Adipose tissue (tissue), 3 donors: ENCODE measurements at places on chromosomes 12 and 14. TPM values are rescaled to one million over a fixed set of nuclear protein-coding genes. Genes with fewer than 3 reads are reported as not detected.

Gene PGF
- 2.9 TPM for polyA plus RNA-seq

Gene TMEM229B
- 1.3 TPM for polyA plus RNA-seq

Gene KRT71
- not detected for polyA plus RNA-seq

Gene OR4K1
- polyA plus RNA-seq: not detected

Gene OTOGL
- polyA plus RNA-seq: 0.03 TPM

Gene SNX6
- 76.7 TPM for polyA plus RNA-seq

Gene SERPINA12
- not detected for polyA plus RNA-seq

Gene RNU4-1
- polyA plus RNA-seq: not detected

Gene CCDC177
- polyA plus RNA-seq: not detected

Gene KRT82
- polyA plus RNA-seq: not detected

Gene NFKBIA
- 422 TPM for polyA plus RNA-seq

Gene TMPO
- polyA plus RNA-seq: 18.1 TPM

Gene KERA
- polyA plus RNA-seq: not detected

Gene RASSF3
- 7.5 TPM for polyA plus RNA-seq

Gene LTBP2
- polyA plus RNA-seq: 18.4 TPM

Gene RNU6-7
- polyA plus RNA-seq: not detected

Gene SCARB1
- polyA plus RNA-seq: 10.1 TPM

Gene PRKD1
- 5.4 TPM for polyA plus RNA-seq

Gene GOLT1B
- polyA plus RNA-seq: 16.0 TPM

Gene CKB
- polyA plus RNA-seq: 196 TPM

Gene SRRM4
- polyA plus RNA-seq: not detected

Gene TSPAN19
- not detected for polyA plus RNA-seq

Gene STAT6
- 57.2 TPM for polyA plus RNA-seq

Gene RND1
- polyA plus RNA-seq: 9.0 TPM

Gene NXPH4
- 2.0 TPM for polyA plus RNA-seq

Gene PUS1
- polyA plus RNA-seq: 13.6 TPM

Gene ESR2
- 0.22 TPM for polyA plus RNA-seq

Gene LRP1-AS
- polyA plus RNA-seq: not detected

Gene SP7
- not detected for polyA plus RNA-seq

Gene SIX6
- not detected for polyA plus RNA-seq

Gene IL26
- polyA plus RNA-seq: not detected

Gene PLEKHD1
- polyA plus RNA-seq: not detected

Gene APOF
- 0.03 TPM for polyA plus RNA-seq

Gene MAPK1IP1L
- 19.5 TPM for polyA plus RNA-seq

Gene SCN8A
- 0.11 TPM for polyA plus RNA-seq

Gene SLC2A3
- 43.3 TPM for polyA plus RNA-seq

Gene MYF6
- polyA plus RNA-seq: 0.07 TPM

Gene NGDN
- polyA plus RNA-seq: 50.3 TPM

Gene ADAM21
- 0.12 TPM for polyA plus RNA-seq

Gene KRT79
- 0.26 TPM for polyA plus RNA-seq

Gene TAS2R42
- polyA plus RNA-seq: not detected

Gene OR5AU1
- not detected for polyA plus RNA-seq

Gene TC2N
- 68.2 TPM for polyA plus RNA-seq

Gene TMPRSS12
- polyA plus RNA-seq: 0.03 TPM

Gene NELL2
- 2.7 TPM for polyA plus RNA-seq

Gene NYNRIN
- polyA plus RNA-seq: 7.6 TPM

Gene MAP4K5
- 23.6 TPM for polyA plus RNA-seq

Gene RERG
- 23.1 TPM for polyA plus RNA-seq

Gene TMEM63C
- not detected for polyA plus RNA-seq

Gene NEUROD4
- not detected for polyA plus RNA-seq

Gene GXYLT1
- 2.1 TPM for polyA plus RNA-seq

Gene USP44
- 1.7 TPM for polyA plus RNA-seq

Gene PPP1R36
- polyA plus RNA-seq: 0.89 TPM

Gene SLC6A13
- polyA plus RNA-seq: 0.06 TPM

Gene PLBD2
- 12.5 TPM for polyA plus RNA-seq

Gene NUP107
- 7.6 TPM for polyA plus RNA-seq

Gene INHBC
- polyA plus RNA-seq: not detected

Gene SSTR1
- 2.1 TPM for polyA plus RNA-seq
